ENCODE measurements at places on chromosomes 5 and 9.
A peak's percentile ranks its signal among the peaks of the same experiment; 100 is the strongest.

GRCh38 chr5:88680253-88681132 lies 202.5 kb downstream of the MEF2C start:
- peak; percentile 68 for DNase-seq

GRCh38 chr5:149931992-149932436 lies 12.6 kb downstream of the PDE6A start:
- no peak for DNase-seq

DNA sequence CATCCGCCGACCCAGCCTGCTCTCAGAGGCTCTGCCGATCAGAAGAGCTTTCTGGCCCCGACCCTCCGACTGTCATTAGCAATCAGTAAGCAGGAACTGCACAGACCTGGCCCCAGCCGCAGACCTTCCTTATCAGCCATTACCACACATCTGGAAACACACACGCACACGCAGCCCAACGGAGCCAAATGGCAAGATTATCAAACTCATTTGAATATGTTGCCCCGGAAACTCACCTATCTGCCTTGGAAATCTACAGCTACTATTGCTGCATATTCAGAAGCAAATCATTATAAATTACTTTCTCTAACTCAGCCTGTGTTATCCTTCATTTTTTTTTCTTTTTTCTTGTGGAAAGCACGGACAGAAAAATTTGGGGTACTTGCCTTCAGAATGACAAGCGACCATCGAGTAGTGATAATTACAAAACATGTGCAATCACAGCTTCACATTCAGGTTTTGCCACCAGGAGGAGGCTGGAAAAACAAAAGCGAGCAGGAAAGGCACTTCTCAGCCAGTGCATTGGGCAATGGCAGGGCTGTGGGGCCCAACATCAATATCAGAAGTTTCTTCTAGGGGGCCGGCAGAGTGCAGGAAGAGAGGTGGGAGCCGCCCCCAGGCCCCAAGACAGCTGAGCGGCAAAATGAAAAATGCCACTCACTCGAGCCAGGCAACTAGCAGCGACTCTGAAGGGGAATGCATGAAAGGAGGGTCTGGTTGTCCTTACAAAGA lies 122.3 kb downstream of the VAV2 start:
- peak; percentile 36 for DNase-seq

- DNase-seq: no peak
Observed at GRCh38 chr9:89481538-89481915, 16.4 kb downstream of the SEMA4D start.

GRCh38 chr5:1793301-1793740 lies 6.3 kb downstream of the MRPL36 start:
- DNase-seq: no peak

DNA sequence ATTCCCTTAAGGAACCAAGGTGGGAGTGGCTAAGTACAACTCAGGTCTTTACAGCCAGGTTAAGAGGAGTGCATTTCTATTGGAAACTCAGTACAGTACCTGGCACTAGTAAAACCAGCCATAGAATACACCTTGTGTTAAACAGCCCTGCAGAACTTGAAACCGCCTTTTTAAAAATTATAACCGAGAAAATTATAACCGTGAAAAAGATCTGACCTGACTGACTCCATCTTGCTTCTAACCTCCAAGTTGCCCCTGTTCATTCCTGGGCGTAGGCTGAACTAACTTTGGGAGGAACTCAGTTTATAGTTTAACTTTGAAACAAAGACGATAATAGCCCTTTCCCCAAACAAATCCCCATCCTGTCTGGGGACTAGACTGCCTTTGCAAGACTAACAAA lies 132.3 kb downstream of the SUSD1 start:
- no peak for DNase-seq

GRCh38 chr9:36770025-36770424 lies 197.3 kb downstream of the MELK start:
- no peak for DNase-seq

- no peak for DNase-seq
Observed at GRCh38 chr9:133528001-133528875, 3.5 kb upstream of the MYMK start.

GRCh38 chr9:114499528-114499927 lies 5.7 kb downstream of the WHRN start:
- DNase-seq: no peak

DNA sequence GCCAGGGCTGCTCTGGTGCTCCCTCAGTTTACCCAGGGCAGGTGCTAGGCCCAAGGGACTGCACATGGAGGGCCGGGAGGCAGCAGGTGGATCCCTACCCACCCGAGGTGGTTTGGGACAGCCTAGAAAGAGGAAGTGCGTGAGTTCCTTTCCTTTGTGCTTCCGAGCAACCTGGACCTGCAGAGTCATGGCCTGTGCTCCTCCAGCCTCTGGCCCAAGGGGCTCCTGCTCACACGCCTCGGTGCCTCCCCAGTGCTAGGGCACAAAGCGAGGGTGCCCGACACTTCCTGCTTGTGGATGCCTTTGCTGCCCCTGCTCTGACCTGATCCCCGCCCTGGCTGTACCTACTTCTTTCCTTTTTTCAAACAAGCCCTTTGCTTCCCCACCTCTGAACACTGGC lies 79.3 kb downstream of the RXRA start:
- no peak for DNase-seq

Measured in mesendoderm (in vitro differentiated cells).